Stimulated activated CD8-positive, alpha-beta memory T cell treated with anti-CD3 and anti-CD28 coated beads, Interleukin-15, amount 100 ng/mL, for 4 hours (primary cell): ENCODE measurements at places on chromosomes 2 and 18.

- no peak for DNase-seq
These were observed 25.4 kb downstream of the NOP58 start for GRCh38 chr2:202290970-202291369.

- no peak for DNase-seq
These were observed 112.5 kb upstream of the OTX1 start for GRCh38 chr2:62938126-62938525.

DNA sequence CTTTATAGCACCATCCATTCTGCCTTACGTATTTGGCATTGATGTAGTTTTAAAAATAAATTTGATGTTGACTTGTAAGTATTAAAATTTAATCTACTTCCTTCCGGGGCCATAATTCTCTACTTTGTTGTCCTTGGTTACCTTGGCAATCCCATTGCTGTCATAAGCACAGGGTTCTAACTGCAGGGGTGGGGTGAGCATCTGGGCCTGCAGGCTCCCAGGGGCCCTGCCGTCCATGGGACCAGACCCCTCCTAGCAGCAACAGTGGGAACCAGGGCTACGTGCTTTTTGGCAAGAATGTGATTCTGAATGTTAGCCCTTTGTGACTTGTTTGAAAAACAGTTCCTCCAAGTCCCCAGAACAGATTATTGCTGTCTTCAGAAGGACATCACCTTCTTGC, 4.9 kb downstream of the ASAP2 start:
- no peak for DNase-seq

- DNase-seq = no peak
These were observed 891 bp downstream of the CAB39 start for GRCh38 chr2:230713331-230714135.

- DNase-seq = no peak
These were observed 18.9 kb downstream of the ADI1 start for GRCh38 chr2:3500326-3500899.

DNA sequence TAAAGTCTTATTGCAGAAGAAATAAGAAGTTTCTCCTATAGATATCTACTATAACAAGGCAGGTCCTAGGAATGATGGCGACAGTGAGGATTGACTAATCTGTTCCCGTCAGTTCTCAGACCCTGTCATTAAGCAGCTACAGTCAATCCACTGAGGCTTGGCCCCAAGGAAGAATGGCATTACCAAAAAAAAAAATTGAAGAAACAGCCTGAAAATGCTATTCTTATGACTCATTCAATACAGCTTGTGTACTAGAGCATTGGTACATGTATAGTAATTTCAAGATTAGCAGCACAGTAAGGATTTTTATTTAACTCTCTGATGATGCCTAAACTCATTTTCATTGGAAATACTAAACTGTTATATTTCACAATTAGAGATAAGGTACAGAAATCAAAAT, 1096.1 kb upstream of the NXPH2 start:
- DNase-seq = no peak

GRCh38 chr2:85744741-85745601, 8.8 kb upstream of the ATOH8 start:
- no peak for DNase-seq

DNA sequence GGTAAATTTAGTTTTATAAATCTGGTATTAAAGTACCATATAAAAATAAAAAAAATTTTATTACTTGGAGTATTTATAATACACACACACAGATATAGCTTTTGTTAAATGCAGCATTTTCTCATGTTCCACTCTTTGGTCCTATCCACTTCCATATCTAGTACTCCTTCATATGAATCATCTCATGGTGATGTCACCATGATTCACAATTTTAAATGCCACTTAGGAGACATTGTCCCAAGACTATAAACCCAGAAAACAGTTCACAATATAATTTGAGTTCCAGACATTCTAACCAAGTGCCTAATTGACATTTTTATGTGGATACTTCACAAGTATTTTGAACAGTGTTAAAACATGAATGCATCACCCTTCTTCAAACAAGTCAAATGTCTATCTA, 1398.3 kb downstream of the DSC3 start:
- DNase-seq = no peak

GRCh38 chr2:96512341-96512740, 7.2 kb upstream of the NEURL3 start:
- no peak for DNase-seq

GRCh38 chr18:22346401-22346952, 71.2 kb downstream of the CTAGE1 start:
- no peak for DNase-seq

DNA sequence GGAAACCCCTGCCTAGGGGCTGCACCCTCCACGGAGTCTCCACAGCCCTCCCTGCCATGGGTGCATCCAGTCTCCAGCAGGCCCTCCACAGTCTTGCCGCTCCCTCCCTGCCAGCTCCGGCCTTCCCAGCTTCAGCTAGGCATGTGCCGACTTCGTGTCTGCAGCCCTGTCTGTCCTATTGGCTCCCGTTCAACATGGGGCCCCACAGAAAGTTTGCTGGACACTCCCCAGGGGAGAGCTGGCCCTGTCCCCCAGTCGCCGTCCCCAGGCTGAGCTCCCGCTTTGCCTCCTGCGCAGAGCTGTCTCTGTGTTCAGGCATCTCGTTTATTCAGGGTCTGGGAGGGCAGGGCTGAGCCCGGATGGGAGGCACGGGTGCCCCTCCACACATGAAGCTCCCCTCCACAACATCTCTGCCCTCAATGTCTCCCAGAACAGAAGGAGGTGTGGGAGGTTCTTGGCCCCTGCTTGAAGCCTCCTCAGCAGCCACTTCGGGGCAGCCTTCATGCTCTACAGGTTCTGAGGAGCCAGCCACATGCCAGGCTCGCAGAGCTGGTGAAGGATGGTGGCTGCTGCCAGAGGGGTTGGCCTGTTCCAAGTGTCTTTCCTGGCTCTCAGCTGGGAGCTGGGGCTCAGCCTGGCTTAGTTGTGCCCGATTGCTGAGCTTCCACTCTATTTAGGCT, 120.1 kb upstream of the PXDN start:
- DNase-seq = no peak

DNA sequence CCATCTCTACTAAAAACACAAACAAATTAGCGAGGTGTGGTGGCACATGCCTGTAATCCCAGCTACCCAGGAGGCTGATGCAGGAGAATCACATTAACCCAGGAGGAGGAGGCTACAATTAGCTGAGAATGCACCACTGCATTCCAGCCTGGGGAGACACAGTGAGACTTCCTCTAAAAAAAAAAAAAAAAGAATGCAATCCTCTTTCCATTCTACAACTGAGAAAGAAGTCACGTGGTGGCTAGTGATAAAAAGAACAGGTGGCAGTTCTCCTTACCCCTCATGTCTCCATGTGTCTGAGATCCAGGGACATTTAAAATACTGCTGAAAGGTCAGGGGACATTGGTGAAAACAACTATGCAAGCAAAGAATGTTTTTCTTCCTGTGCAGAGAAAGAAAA, 24.4 kb upstream of the GPR39 start:
- no peak for DNase-seq

DNA sequence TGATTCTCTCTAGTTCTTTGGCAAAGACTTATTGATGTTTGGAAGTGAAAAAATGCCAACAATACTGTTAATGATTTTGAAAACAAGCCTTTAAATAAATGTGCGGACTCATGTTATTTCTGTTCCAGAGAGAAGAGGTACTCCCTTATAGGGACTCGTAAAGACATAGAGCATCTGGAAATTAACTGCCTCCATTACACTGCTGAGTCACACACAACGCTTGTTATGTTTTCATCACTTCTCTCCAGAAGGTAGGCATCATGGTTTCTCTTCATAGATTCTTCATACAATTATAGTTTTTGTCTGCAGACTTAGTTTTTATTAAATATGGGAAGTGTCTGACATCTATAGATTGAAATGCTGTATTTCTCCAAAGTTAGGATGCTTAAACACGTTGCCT, 302.5 kb upstream of the EPC2 start:
- no peak for DNase-seq

DNA sequence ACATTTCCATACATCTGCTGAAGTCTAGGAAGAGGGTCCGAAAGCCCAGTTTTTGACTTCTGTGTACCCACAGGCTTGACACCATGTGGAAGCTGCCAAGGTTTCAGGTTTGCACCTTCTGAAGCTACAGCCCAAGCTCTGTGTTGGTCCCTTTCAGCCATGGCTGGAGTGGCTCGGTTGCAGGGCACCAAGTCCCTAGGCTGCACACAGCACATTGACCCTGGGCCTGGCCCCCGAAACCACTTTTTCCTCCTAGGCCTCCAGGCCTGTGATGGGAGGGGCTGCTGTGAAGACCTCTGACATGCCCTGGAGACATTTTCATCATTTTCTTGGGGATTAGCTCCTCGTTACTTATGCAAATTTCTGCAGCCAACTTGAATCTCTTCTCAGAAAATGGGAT, 55.7 kb downstream of the CCDC141 start:
- DNase-seq = no peak

GRCh38 chr2:163612332-163612731, 123.5 kb downstream of the FIGN start:
- DNase-seq = no peak
